ENCODE measurements at places on chromosomes 6 and 20.

DNA sequence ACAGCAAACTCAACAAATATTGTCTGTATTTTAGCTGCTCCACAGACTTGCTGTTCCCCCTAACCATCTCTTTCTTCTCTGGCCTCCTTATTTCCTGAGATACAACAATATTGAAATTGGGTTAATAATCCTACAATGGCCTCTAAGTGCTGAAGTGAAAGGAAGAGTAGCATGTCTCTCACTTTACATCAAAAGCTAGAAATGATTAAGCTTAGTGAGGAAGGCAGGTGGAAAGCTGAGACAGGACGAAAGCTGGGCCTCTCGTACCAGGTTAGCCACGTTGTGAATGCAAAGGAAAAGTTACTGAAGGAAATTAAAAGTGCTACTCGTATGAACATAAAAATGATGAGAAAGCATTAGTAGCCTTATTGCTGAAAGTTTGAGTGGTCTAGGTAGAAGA lies 63.8 kb downstream of the ELOVL5 start:
- no peak for DNase-seq

DNA sequence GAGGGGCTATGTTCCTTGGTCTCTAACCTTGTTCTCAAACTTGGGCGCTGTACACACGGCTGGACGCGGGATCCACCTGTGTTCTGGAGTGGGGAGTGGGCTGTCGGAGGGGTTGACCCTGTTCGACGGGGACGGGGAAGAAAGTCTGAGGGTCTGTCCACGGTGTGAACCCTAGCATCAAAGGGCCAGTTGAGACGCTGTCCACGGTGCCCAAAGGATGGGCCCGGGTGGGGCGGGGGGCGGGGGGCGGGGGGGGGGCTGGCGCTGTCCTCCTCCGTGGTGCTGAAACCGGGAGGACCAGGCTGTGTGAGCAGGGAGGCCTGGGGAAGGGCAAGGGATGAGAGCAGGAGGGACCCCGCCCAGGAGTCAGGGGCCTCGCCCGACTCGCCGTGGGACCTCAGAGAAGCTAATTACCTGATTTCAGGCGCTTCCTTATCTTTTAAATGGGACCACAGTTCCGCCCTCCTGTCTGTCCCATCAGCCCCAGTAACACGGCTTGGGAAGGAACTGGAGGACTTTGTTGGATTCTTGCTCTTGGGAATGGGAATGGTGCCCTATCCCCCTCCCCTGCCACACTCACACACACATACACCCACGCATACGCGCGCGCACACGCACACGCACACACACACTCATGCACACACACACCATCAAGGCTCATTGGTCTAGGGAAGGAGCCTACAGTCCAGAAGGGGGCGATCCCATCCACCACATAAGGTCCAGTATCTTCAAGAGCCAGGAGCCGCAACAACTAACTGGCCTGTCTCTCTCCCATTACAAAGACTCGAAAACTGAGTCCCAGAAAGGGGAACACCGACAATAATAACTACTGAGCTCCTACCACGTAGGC lies 1.0 kb upstream of the VSTM2L start:
- DNase-seq, result no peak

- DNase-seq, result no peak
These were observed 102.3 kb downstream of the TBC1D7 start for GRCh38 chr6:13226071-13226470.

GRCh38 chr20:59145247-59145923 lies 18.2 kb upstream of the ZNF831 start:
- DNase-seq, result no peak

GRCh38 chr6:102204351-102204750 lies 810.8 kb downstream of the GRIK2 start:
- DNase-seq, result no peak

GRCh38 chr6:56005426-56005825 lies 130.0 kb upstream of the BMP5 start:
- DNase-seq, result no peak

- DNase-seq, result no peak
These were observed 351.9 kb downstream of the BTBD3 start for GRCh38 chr20:12269579-12269978.

GRCh38 chr20:62352402-62353288 lies 14.5 kb downstream of the LAMA5 start:
- no peak for DNase-seq

DNA sequence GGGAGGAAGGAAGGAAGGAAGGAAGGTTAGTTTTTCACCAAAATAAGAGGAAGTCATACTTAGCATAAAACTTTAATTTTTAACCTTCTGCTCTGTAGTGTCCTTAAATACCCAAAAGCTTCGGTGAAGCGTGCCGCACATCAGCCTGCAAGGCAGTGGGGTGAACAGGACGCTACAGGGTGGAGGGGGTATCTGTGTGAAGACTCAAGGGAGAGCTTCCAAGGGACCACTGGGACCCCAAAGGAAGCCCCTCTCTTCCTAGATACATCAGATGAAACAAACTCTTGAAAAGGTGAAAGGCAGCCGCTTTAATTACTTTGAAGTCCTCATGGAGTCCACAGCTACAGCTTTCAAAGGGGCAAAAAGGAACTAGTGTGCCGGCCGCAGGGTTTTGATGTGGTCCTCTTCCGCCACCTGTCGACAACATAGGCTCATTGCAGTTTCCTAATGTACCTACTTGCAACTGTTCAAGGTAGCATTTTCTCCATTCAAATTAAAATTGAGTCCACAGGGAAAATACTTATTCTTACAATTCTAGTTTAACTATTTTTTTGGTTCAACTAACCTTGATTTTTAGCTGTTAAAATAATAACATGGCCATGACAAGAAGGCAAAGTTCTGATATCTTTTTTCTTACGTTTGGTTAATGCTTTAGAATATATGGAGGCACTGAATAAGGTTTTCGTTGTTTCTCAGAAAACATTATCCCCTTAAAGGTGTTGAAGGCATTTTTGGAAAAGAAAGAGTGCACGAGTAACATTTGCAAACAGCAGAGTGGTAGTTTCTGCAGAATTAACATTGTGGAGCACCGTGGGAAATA lies 135.0 kb upstream of the RIPOR2 start:
- DNase-seq, result peak; percentile 78
